Stimulated activated CD8-positive, alpha-beta memory T cell treated with anti-CD3 and anti-CD28 coated beads, Interleukin-4, amount 100 ng/mL, for 1 hour (primary cell): ENCODE measurements at places on chromosomes 4 and X.

DNA sequence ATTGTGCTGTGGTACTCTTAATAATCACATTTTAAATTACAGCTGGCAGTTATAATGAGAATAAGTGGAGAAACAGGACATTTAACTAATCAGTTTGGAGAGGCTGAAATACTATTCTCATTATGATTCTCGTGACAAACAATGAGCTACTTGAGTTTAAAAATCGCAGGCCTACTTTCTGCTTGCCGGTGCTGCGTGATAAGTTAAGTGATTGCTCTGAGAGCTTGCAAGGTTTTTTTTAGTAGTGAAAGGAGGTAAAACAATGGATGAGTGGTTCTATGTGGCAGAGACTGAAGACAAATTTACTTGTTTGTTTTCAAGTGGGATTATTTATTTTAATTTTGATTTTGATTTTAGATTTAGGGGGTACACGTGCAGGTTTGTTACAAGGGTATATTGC, 114.0 kb downstream of the RAPGEF2 start:
- DNase-seq, result no peak

DNA sequence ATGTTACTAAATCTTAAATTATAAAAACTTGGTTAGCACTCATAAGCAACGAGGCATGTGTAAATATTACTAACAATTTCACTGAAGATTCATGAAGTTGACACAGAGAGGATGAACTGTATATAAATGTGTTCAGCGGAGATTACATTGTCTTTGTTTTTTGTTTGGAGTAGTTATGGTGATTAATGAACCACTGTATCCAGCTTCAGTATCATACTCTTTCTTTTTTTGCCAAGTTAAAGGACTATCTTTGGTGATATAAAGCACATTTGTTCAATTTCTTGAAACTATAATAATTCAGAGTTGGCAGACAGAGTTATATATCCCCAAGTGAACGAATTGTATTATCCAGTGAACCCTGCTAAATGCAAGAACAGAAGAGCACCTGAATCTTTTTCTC, 497.6 kb downstream of the CCSER1 start:
- DNase-seq, result no peak

- DNase-seq, result no peak
These were observed 19.0 kb upstream of the AP1S2 start for GRCh38 chrX:15873566-15873965.

GRCh38 chr4:20217951-20218350, 33.8 kb upstream of the SLIT2 start:
- no peak for DNase-seq

DNA sequence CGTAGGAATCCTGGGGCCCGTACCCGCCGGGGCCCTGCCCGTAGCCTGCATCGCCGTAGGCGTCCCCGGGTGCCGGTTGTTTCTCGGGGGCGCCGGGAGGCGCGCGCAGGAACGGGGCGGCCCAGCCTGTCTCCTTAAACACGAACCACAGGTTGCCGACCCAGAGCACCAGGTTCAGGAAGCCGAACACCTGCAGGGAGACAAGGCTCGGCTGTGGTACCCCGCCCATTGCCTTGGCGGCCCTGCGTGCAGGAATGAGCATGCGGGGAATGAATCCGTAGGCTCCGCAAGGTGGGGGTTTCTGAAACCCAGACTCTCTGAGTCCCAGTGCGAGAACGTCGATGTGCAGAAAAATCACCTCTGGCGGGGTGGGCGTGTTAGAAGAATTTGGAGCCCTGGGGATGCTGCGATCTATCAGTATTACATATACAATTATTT, 5.4 kb upstream of the PRICKLE3 start:
- no peak for DNase-seq

- no peak for DNase-seq
These were observed 6.9 kb upstream of the CLOCK start for GRCh38 chr4:55553441-55554201.

- no peak for DNase-seq
These were observed 78.9 kb downstream of the FAT1 start for GRCh38 chr4:186644737-186645261.

GRCh38 chrX:8067754-8068462, 103.2 kb downstream of the VCX2 start:
- DNase-seq, result no peak

DNA sequence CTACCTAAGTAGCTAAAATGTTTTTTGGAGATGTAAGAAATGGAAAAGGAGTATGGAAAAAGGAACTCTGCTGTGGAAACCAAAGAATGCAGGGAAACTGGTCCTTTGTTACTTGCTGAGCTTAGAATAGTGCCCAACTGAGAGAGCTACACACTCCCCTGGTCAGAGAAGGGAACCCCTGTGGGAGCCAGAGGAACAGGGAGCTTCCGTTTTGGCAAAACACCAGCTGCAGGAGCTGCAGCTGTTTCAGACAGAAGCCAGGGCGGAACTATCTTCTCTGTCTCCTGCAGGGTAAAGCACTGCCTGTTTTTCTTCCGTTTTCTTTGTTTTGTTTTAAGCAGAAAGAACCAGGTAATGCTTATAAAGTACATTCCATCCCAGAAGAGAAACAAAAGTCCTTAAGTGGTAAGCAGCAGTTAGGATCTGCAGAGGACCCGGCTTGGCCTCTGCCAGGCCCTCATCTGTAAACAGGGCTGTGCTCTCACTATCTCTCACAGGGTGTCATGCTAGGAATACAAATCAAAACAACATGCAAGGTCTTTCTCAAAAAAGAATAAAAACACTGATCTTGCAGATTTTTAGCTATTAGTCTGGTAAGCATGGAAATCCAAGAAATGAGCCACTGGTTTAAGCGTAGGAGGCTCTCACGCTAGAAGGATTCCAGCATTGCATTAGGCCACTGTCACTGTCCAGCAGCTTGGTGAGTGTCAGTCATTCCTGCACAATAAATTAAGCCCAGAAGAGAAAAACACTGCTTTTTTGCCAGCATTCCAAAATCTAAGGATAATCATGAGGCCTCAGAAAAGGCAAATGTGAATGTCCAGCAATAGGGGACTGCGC, 76.1 kb downstream of the CHST7 start:
- DNase-seq, result no peak

DNA sequence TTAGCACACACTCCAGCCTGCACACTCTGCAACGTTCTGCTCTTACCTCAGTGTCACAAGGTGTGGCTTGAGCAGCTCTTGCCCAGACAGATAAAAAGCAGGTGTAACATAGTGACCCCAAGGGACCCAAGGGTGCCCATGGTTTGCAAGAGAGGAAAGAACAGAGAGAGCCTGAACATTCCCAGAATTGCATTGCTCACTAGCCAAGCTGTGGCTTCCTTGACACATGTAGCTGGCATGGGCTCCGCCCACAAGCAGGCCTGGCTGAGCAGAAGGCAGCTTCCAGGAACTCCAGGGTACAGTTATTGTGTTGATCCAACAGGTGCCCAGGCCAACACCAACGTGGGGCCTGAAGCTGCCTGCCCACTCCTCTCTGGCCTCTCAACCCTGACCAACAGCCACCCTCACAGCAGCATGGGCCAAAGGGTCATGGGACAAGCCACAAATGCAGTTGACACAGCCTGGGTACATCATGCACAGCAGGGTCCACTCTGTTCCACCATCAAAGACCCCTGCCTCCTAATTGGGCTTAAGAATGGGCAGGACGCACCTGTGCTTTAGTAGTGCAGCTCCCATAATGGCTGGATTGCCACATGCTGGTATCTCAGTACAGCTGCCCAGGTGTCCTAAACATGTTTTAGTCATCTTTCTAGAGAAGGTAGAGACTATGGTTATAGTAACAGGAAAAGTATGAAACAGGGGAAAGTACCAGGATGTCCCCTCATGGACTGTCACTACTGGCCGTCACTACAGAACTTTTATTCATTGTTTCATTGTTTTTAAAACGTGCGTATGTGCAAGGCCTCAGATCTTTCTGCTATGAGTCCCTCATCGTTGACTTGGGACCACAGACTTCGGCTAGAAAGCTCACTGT, 73.7 kb upstream of the ACSL1 start:
- no peak for DNase-seq

DNA sequence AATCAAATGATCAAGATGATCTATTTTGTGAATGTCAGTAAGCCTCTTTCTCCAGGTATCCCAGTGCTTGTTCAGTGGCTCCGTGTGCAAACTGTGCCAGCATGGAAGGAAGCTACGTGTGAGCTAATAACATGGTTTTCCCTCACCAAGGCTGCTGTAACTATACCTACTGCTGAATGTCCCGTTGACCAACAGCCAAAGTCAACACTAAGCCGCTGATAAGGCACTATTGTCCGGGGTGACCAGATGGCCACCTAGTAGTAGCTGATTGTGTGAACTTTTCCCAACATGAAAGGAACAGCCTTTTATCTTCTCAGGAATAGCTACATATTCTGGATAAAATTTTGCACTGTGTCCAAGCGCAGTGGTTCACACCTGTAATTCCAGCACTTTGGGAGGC, 58.0 kb upstream of the ABCG2 start:
- DNase-seq, result no peak

DNA sequence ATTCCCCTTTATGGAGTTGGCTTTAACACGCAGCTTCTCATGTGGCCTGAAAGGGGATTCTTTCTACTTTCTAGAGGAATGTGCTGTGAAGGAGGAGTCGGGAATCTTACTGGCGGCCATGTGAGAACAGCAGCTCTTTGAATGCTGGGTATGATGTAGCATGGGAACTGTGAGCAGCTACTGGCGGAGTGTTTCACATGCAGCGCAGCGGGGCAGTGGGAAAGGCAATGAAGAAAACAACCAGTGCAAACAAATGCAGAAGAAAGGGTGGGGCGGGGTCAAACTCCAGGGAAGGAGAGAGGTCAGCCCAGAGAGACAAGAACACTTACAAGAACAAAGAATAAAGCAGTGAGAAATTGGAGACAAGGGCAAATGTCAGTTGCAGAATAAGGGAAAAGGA, 363.8 kb upstream of the FTHL17 start:
- DNase-seq, result no peak

GRCh38 chr4:55170462-55170861, 45.1 kb upstream of the KDR start:
- DNase-seq, result no peak

DNA sequence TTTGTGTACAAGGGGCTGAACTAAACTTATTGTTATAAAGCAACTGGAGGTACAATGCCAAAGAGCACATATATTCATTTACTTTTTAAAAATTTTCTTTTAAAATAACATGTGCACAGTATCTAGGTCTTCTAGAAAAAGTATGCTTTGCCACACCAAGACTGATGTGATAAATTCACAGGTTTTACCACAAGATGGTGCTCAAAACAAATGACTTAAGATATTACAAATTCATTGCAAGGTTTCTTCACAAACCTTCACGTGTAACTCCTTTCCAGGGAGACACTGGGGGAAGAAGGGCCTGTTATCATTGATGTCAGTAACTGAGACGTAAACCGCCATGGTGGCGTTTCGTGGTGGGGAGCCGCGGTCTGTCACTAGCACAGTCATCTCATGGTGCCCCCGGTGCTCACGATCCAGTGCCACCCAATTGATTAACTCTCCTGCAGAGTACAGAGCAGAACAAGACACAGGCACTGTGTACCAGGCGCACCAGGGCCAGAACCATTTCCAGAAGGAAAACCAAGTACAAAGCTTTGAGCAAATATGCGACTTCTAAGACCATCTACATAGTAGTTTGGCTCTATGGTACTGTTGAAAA, 162.2 kb downstream of the DCHS2 start:
- no peak for DNase-seq

- DNase-seq, result no peak
These were observed 208.2 kb upstream of the PSAPL1 start for GRCh38 chr4:7642741-7643458.

DNA sequence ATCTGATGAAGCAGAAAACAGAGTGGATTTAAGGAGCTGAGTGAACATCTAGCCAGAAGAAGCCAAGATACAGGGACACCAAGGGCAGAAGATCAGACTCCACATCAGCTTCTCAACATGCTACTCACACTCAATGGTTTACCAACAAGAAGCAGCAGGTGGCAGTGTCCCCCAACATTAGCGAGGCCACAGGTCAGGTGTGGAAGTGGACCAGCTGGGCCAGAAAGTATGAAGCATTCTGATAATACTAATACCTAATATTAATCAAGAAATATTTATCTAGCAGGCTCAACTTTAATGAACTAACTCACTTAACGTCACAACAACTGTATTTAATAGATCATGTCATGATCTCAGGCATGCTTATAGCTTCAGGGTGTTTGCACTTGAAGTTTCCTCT, 73.4 kb upstream of the TTC29 start:
- peak; percentile 1 for DNase-seq

DNA sequence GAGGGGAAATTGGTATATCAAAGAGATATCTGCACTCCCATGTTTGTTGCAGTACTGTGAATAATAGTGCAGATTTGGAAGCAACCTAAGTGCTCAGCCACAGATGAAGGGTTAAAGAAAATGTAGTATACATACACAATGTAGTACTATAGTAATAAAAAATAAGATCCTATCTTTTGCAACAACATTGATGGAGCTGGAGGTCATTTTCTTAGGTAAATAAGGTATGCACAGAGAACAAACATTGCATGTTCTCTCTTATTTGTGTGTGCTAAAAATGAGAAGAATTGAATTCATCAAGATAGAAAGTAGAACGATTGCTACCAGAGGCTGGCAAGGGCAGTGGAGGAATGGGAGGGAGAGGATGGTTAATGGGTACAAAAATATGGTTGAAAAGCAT, 117.9 kb upstream of the TRAM1L1 start:
- DNase-seq, result no peak

GRCh38 chr4:6710282-6710681, 617 bp upstream of the MRFAP1L1 start:
- no peak for DNase-seq

GRCh38 chrX:24235084-24235710, 78.7 kb downstream of the SUPT20HL2 start:
- no peak for DNase-seq

- no peak for DNase-seq
These were observed 153.4 kb downstream of the PPP1R2C start for GRCh38 chrX:42624524-42624923.

DNA sequence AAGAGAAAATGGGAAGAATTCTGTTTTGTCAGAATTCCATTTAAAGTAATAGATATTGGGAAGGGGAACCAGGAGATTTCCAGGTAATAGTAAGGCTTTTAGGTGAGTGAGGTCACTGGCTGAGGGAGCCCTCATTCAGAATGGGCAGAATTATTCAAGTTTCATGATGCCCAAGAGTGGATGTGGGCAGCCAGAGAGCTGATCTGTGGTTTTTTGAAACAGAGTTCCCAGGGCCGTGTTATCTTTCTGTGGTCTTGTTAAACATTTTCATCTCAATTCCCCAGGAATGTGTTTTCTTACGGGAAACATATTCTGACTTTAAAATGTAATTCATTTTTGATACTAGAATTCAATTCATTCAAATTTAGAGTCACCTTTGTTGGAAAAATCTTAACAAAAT, 182.0 kb upstream of the AADAT start:
- DNase-seq, result no peak

DNA sequence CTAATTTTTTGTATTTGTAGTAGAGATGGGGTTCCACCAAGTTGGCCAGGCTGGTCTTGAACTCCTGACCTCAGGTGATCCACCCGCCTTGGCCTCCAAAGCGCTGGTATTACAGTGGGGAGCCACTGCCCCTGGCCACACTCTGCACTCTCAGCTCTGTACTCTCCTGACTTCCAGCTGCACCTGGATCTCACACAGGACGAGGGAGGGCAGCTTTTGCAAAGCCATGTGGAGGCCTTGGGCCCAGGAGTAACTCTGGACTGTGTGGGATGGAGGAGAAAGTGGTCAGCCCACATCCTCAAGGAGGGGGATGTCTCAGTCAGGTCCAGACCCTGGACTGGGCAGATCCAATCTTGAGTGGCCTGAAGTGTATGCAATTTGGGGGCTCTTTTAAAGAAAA, 23.0 kb downstream of the NAT8L start:
- DNase-seq, result no peak
